ENCODE measurements at places on chromosomes 16 and 17.
A peak's percentile ranks its signal among the peaks of the same experiment; 100 is the strongest.

DNA sequence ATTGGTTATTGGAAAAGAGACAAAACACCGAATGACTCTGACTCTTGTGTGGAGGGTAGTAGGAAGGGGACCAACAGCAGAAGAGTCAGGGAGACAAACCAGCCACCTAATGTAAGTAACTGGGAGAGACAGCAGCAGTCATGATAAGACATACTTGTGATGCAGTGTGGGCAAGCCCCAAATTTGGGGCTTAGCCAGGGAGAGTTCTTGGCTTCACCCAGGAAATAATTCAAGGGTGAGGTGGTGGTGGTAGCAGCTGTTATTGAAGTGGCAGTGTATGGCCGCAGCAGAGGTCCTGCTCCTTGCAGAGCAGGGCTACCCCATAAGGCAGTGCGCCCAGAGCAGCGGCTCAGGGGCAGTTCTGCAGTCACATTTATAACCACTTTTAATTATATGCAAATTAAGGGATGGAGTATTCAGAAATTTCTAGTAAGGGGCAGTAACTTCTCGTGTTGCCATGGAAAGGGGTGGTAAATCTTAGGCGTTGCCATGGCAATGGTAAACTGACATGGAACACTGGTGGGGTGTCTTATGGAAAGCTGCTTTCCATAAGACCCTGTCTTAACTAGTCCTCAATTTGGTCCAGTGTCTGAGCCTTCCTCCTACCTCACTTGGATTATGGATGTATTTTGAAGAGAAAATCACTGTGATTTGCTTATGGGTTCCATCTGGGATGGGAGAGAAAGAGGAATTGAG lies 317.1 kb downstream of the PHKB start:
- no peak for DNase-seq

DNA sequence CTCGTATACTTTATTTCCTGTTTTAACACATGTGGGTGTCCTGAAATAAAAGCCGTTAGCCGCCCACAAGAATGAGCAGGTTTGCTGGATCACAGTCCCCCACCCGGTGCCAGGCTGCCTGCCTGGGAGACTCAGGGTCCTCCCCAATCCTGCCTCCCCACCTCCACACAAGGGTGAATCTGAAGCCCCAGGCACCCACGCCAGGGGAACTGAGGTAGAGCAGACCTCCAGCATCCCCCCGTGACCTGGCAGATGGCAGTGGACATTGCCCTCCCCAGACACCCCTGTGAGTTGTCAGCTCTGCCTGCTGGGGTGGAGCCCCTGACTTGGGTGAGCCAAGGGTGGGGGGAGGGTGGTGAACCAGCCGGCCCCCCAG lies 114.8 kb downstream of the METRNL start:
- DNase-seq: no peak

- DNase-seq: no peak
Observed at GRCh38 chr17:16282522-16282921, 65.5 kb downstream of the PIGL start.

DNA sequence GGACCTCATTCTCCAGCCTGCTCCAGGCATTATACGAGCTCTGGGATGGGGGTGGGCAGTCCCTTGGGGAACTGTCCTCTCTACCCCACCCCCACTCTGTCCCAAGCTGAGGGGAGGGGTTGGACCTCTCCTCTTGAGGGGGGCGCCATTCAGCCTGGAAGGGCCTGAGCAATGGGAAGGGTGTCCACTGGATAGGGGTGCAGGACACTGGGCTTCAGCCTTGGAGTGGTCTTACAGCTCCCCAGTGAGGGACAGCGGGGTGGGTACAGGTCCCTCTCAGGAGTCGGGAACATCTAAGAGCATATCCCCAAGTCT lies 9.5 kb upstream of the CBX8 start:
- no peak for DNase-seq

DNA sequence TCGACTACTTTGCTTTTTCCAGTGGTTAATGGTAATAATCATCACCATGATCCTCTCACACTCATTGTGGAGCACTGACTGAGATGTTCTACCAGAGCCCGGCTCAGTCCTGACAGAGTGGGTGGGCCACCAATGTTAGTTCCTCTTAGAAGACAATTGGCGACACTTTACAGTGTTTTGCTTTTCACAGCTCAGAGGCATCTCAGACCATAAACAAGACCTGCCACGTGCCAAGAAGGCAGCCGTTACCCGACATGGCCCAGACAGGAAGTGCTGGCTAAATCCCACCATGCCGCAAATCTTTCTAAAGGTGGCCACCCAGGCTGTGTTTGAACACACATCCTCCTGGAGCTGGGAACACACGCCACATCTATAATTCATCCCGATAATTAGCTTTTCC lies 103.7 kb downstream of the XYLT1 start:
- DNase-seq: no peak

GRCh38 chr16:86170720-86171119 lies 271.8 kb downstream of the IRF8 start:
- DNase-seq: no peak

- no peak for DNase-seq
Observed at GRCh38 chr16:52492789-52493357, 54.1 kb downstream of the TOX3 start.

GRCh38 chr17:43398724-43399595 lies at the start of gene ARL4D:
TSS of gene ARL4D (plus strand) at chr17:43398993. CDS start at chr17:43399733, 740 bp downstream.
- peak; percentile 78 for DNase-seq

DNA sequence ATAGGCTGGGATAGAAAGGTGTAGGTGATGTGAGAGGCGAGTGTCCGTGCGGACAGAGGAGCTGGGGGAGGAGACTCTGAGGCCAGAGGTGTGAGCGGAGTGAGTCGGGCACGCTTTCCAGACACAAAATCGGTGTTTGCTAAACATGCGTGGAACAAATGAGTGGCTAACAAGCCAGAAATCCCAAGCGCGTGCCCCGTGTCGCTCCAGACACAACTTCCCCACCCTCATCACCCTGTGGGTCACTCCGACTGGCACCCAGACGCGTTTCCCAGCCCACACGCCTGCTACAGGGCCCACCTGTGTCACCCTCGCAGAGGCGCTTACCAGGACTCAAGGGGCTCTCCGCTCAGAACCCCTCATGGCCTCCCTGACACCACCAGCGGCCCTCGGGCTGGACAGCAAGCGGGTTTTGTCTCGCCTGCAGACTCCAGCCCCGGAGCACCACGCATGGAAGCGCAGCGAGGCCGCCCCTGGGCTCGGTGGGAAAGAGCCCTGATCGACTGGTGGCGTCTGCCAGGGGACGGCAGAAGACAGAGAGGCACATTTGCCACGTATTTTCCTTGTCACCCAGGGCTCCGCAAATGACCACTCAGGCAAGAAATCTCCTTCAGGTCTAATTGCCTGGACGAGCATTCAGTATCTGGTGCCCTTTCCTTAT lies 6.0 kb upstream of the RPH3AL start:
- DNase-seq: no peak

DNA sequence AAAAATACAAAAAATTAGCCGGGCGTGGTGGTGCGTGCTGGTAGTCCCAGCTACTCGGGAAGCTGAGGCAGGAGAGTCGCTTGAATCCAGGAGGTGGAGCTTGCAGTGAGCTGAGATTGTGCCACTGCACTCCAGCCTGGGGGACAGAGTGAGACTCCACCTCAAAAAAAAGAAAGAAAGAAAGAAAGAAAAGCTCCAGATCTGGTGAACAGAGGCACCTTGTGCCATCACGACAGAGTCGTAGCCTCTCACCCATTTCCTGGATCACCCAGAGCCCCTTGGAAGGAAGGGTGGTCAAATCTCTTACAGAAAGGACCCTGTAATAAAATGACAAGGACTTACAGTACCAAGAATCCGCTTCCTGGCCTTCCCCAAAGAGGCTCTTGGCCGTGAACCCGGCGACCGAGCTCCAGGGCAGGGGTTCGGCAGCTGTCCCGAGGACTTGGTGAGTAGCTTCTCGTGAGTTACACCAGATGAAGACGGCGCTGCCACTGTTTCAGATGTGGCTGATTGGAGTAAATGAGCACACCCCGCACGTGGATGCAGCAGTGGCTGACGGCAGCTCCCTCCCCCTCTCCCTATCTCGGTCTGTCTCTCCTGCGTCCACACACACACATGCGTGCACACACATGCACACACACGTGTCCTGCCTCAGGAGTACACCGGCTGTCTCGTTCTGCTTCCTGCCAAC lies 13.5 kb downstream of the LGALS3BP start:
- DNase-seq: no peak

- peak; percentile 73 for DNase-seq
Observed at GRCh38 chr16:3152277-3152990, 17.6 kb downstream of the ZNF213 start.

- DNase-seq: no peak
Observed at GRCh38 chr17:7782240-7782639, 51.8 kb upstream of the KDM6B start.

DNA sequence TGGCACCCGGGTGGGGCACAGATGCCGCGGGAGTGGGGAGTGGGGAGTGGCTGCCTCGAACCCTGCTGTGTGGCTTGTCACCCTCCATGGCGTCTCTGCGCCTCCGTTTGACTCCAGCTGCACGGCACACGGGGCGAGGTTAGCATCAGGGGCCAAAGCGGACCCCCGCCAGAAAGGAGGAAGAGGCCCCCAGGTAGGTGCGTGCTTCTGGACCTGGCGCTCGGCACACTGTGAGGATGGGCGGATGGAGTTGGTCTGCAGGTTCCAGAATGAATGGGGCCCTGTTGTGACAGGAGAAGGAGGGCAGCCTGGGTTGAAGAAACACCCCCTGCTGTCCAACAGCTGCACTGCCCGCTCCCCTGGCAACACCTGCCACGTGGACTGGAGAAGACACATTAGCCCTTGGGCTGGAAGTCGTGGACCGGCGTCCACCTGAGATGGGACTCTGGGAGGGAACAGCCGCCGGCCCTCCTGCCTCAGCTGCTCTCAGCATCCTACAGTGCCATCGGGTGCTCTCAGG lies 9.4 kb upstream of the FASN start:
- no peak for DNase-seq

DNA sequence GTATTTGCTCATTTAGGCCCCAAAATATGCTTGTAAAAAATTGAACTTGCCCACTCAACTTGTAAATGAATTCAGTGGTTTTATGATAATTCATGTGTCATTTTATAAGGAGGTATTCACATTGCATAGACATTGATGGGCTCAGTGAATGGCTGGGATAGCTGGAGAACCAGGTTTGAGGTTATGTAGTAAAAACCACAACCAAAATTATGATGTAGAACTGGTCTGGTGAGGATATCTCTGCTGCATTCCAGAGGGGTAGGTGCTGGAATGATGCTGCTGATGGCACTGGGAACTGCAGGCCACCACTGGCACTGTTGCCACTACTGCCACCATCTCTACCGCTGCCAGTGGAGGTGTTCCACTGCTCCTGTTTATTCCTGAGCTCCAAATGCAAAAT lies 21.5 kb upstream of the RABEP1 start:
- no peak for DNase-seq

GRCh38 chr16:6428861-6429260 lies 903.8 kb upstream of the RBFOX1 start:
- no peak for DNase-seq

DNA sequence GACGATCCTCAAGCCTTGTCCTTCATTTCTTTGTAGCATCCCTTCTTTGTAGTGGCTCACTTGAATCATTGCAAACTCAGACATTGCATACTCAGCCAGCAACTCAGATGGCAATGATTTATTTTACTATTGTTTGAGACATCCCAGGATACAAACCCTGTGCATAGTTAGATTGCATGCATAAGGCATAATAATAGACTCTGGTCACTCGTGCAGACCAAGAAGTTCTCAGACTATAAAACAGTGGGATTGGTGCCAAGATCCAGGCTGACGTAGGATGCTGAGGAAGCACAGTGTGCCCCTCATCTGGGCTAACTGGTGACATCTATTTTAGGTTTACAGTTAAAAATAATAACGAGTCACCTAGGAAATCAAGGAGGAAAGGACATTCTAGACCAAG lies 142.3 kb downstream of the PMP22 start:
- no peak for DNase-seq

DNA sequence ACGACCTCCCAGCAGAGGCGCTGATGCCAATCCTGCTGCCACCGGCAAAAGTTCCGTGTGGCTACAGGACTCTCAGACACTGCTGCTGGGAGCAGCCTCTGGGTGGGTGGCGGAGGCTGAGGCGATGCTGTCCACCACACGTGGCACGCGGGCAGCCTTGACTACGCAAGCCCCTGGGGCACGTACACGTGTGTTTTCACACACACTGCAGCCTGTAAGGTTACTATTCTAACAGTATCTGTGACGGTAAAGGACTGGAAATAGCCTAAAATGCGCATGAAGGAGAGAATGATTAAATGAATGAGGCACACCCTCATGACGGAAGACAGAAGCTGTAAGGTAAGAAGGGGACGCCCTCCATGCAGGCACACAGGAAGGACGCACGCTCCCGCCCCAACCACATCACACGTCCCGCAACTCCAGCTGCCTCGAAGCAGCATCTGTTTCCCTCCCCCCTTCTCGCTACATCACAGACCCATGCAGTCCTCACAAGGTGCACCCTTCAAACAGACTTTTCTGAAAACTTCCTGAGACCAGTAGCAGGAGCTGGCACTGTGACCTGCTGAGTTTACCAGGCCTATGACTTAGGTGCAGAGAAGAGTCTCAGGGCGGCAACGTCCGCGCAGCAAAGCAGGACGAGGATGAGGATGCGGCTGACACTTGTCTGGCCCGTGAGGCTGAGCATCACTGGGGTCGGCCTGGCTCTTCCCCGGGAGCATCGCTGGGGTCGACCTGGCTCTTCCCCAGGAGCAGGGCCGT lies 28.7 kb upstream of the FASN start:
- peak; percentile 94 for DNase-seq

GRCh38 chr16:15770512-15770911 lies 86.3 kb downstream of the MYH11 start:
- DNase-seq: no peak

GRCh38 chr17:10337976-10338375 lies 34.8 kb downstream of the MYH13 start:
- no peak for DNase-seq

DNA sequence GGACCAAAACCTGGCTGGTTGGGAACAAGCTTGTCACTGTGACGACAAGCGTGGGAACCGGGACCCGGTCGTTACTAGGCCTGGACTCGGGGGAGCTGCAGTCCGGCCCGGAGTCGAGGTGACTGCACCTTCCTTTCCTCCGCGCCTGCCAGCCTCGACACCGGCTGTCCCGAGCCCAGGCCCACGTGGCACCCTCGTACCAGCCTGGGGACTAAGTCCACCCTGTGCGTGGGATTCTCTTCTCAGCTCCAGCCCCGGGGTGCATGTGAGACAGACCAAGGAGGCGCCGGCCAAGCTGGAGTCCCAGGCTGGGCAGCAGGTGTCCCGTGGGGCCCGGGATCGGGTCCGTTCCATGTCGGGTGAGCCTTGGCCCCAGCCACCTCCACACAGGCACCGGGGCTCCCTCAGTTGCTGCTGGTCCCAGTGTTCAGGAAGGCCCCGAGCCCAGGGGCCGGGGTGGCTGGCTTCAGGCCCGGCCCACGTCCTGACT lies 31.6 kb downstream of the TSC2 start:
- DNase-seq: no peak

GRCh38 chr17:13736916-13737315 lies 135.2 kb upstream of the HS3ST3A1 start:
- no peak for DNase-seq

- peak; percentile 15 for DNase-seq
Observed at GRCh38 chr17:75181608-75182318, 996 bp downstream of the SUMO2 start.
